Calu3 (cell line): ENCODE measurements at places on chromosomes 11 and 22. TPM values are rescaled to one million over a fixed set of nuclear protein-coding genes. Genes with fewer than 3 reads are reported as not detected.

DNA sequence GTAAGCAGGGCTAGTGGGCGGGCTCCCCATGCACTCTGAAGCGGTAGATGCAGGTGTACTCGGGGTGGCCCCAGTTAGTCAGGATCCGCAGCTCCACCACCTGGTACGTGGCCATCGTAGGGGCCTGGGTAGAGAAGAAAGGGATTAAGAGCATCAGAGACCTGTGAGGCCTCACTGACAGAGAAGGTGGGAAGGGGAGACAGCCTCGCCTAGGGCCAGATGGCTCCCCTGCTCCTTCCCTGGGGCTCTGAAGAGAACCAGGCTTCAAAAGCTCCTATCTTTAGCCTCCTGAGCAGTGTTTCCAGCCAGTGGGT is 19.6 kb downstream of the SUN2 start:
- DNase-seq, result no peak

DNA sequence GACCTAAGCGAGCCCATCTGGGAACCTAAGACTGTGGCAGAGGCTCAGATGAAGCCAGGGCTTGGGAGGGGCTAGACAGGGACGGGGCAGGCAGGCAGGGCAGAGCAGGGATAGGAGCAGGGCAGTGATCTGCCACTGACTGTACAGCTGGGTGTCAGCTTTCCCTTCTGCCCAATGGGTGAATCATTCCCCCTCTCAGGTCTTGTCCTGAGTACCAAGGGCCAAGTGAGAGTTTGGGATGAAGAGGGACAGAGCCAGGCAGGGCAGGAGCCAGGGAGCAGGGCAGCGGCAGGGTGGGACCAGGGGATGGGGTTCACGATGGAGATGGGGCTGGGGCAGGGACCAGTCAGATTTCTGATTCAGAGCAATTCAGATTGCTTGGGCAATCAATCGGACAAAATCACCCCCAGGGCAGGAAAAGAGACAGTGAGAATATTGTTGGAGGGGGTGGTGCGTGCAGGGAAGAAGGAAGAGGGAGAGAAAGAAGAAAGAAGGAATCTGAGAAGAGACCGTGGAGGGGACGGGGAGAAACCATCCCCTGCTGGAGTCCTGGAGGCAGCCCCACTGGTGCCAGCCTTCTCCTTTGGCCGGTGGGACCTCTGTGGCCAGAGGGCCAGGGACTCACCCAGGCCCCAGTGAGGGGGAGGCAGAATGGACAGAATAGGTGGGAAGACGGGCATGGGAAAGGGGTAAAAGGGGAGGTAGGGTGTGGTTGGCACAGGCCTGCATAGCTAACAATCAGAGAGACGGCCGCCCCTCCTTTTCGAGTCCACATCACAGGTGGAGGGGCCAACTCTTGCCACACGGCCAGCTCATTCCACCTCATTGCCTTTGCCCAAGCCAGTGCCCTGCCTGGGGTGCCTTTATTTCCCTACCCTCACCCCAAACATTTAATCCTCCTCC is 47.2 kb downstream of the CYTH4 start:
- DNase-seq, result no peak

- DNase-seq, result no peak
Measured at GRCh38 chr11:132646890-132647289, 885.4 kb downstream of the OPCML start.

DNA sequence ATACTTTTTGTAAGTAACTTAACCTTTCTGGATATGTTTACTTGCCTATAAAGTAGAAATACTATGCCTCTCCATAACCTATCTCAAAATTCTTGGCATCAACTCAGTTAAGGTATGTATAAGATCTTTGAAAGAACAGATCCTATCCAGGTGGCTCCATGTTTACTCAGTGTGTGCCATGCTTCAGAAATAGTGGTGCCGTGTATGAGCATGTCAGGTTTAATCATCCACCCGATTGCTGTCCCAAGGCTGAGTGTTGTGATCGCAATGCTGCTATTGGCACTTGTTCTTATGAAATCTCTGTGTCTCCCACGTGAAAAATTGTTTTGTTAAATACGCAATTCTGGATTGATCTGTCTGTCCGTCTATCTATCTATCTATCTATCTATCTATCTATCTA is 85.9 kb upstream of the SNX19 start:
- no peak for DNase-seq

The TPP1 gene
- total RNA-seq, result 70.6 and 71.5 TPM in 2 replicates

The CSTF3 gene
- 51.1 and 55.9 TPM in 2 replicates for total RNA-seq

GRCh38 chr11:13135385-13136271 is 126.5 kb downstream of the RASSF10 start:
- no peak for DNase-seq

DNA sequence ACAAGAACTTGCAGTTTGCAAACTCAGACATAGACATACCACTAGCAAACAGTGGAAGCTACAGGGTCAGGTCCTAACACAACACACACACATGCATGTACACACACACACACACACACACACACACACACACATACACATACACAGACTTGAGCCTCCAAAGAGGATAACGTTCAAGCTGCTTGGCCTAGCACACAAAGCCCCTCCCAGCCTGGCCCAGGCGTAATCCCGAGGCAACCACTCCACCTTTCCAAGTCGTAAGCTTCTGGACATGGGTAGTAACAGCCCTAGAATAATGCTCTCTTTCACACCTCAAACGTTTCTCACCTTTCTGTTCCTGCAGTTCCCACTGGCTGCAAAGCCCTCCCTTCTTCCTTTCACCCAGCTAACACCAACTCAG is 88.6 kb downstream of the LARGE1 start:
- no peak for DNase-seq

The RASGRP2 gene
- not detected in 2 replicates for total RNA-seq

The KCNQ1 gene
- total RNA-seq, result 7.4 and 9.2 TPM in 2 replicates

The FOLR1 gene
- 2.6 and 2.7 TPM in 2 replicates for total RNA-seq
